Mesendoderm (in vitro differentiated cells): ENCODE measurements at places on chromosomes 5 and 9.

GRCh38 chr5:126433701-126434100 lies 10.5 kb downstream of the GRAMD2B start:
- no peaks in the 10 kb centered on the region for H3K4me1 ChIP-seq
- H3K36me3 ChIP-seq = no peaks in the 10 kb centered on the region

- no peak overlapping the region for H3K27ac ChIP-seq
- no peaks in the 10 kb centered on the region for H3K27me3 ChIP-seq
- no peaks in the 10 kb centered on the region for H3K36me3 ChIP-seq
- H3K4me1 ChIP-seq = no peaks in the 10 kb centered on the region
These were observed 133.4 kb upstream of the PAPPA start for GRCh38 chr9:116020146-116020545.

DNA sequence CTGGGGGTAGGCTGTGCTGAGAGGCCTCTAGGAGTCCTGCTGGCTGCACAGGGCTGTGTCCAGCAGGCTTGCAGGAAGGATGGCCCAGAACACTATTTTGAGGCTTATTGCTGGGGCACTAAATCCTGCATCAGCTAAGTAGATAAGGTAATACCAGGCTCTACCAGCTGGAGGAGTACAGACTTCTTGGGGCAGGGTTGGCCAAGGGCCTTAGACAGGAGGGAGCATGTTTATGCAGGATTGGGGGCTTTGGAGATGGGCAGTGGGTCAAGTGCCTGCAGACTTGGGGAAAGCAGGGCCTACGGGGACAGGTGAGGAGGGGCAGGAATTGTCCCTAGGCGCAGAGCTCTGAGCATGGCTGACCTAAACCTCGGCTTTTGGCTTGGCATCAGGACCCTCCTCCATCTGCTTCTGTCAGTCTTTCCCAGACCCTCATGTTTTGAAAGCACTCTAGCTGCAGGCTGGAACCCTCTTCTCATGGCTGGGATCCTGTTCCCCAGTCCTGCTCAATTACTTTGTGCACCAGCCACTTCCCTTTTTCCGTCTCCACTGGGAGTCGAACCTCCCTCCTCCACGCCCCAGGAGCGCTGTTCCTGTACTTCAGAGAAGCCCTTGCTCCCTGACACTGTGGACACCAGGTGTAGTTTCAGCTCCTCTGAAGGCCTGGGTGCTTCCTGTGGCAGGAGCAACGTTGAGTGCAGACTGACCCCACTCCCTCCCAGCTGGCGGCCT lies 61.0 kb upstream of the SPTLC1 start:
- H3K27me3 ChIP-seq = no peaks in the 10 kb centered on the region
- DNase-seq = peak; percentile 48
- no peak overlapping the region for H3K27ac ChIP-seq
- no peak overlapping the region for H3K4me3 ChIP-seq
- H3K4me1 ChIP-seq = peaks cover 6% of the 10 kb centered on the region
- H3K36me3 ChIP-seq = no peaks in the 10 kb centered on the region

GRCh38 chr5:116671211-116671736 lies 96.7 kb upstream of the SEMA6A start:
- no peak overlapping the region for H3K27ac ChIP-seq
- no peaks in the 10 kb centered on the region for H3K27me3 ChIP-seq
- no peak overlapping the region for H3K4me3 ChIP-seq
- H3K4me1 ChIP-seq = peaks cover 2% of the 10 kb centered on the region
- peak; percentile 74 for DNase-seq

DNA sequence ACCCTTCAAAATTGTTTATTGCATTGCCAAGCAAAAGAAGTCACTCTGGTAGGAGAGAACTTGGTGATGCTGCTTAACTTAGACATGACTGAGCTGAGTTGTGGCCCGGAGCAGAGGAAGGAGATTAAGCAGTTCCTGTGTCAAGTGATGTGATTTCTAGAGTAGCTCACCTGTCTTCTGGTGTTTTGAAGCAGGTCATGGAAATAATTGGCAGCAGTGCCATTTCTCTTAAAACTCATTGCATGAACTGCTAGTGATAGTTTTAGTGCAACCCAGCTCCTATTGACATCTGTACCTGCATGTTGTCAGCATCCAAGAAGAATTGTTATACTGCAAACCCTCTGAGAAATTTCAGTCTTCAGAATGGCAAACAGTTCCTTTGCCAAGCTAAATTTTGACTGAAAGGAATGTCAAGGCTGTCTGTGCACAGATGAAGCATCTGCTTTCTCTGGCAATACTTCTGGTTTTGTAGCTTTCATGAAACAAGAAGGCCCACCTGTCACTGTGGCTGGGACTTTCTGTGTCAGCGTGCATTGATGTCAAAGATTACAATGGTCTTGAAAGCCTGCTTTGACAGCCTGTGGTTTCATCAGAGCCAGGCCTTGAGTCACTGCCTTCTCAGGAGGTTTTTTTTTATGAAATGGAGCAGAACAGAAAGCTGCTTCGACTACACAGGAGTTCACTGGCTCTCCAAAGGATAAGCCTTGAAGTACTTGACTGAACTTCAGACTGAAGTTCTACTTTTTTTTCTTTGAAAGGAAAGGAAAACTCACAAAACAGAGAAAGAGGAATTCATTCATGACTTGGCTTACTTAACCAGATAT lies 90.6 kb downstream of the RALGPS1 start:
- H3K4me1 ChIP-seq = no peaks in the 10 kb centered on the region
- H3K27ac ChIP-seq = no peak overlapping the region
- no peak overlapping the region for H3K4me3 ChIP-seq
- H3K27me3 ChIP-seq = no peaks in the 10 kb centered on the region
- DNase-seq = no peak

DNA sequence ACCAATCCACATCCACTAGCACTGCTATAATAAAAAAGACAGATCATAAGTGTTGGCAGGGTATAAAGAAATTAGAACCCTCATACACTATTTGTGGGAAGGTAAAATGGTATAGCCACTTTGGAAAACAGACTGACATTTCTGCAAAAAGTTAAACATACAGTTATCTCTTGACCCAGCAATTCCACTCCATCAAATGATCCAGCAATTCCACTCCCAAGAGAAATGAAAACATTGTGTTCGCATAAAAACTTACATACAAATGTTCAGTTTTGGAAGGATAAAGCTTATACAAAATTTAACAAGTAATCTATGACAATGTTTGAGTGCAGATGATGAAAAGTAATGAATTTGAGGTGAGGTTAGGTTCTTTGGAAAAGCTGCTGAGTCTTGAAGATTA lies 2.1 kb downstream of the KIF27 start:
- H3K27ac ChIP-seq = no peak overlapping the region
- no peaks in the 10 kb centered on the region for H3K36me3 ChIP-seq
- DNase-seq = no peak
- no peaks in the 10 kb centered on the region for H3K27me3 ChIP-seq
- H3K4me3 ChIP-seq = no peak overlapping the region

- H3K27ac ChIP-seq = no peak overlapping the region
- H3K4me1 ChIP-seq = no peaks in the 10 kb centered on the region
- no peak overlapping the region for H3K4me3 ChIP-seq
- H3K36me3 ChIP-seq = no peaks in the 10 kb centered on the region
- no peaks in the 10 kb centered on the region for H3K27me3 ChIP-seq
These were observed 89.0 kb upstream of the MAP1B start for GRCh38 chr5:72018143-72018803.

GRCh38 chr5:159341906-159342310 lies 11.6 kb upstream of the IL12B start:
- DNase-seq = no peak
- H3K27ac ChIP-seq = no peak overlapping the region
- H3K4me1 ChIP-seq = no peaks in the 10 kb centered on the region
- H3K27me3 ChIP-seq = no peaks in the 10 kb centered on the region
- H3K36me3 ChIP-seq = no peaks in the 10 kb centered on the region

DNA sequence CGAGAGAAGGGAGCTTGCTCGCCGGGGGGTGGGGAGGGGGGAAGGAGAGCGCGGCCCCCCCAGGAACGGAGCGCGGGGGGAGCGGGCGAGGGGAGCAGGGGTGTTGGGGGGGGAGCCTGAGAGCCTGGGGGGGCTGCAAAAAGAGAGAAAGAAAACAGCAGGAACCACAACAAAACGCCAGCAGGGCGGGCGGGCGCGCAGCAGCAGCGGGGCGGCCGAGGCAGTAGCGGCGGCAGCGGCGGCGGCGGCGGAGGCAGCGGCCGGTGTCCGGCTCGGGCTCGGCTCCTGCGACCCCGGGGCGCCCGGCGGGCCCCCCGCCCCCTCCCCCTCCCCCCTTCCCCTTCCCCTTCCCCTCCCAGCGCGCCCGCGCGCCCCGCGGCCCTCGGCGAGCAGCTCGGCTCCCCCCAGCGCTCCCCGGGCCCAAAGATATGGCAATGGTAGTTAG lies 1.6 kb downstream of the NR2F1 start:
- H3K27me3 ChIP-seq = peaks cover 39% of the 10 kb centered on the region
- DNase-seq = no peak
- H3K4me3 ChIP-seq = no peak overlapping the region
- no peaks in the 10 kb centered on the region for H3K4me1 ChIP-seq

GRCh38 chr9:35029852-35030251 lies 40.3 kb downstream of the DNAJB5 start:
- no peak overlapping the region for H3K4me3 ChIP-seq
- H3K36me3 ChIP-seq = no peaks in the 10 kb centered on the region
- no peak overlapping the region for H3K27ac ChIP-seq
- no peaks in the 10 kb centered on the region for H3K27me3 ChIP-seq
